Esophagus muscularis mucosa (tissue), 4 donors: ENCODE measurements at places on chromosomes 3 and 15. TPM values are rescaled to one million over a fixed set of nuclear protein-coding genes. Genes with fewer than 3 reads are reported as not detected.

The POLQ gene
- 0.17 TPM for total RNA-seq

The ZFYVE19 gene
- 14.5 TPM for total RNA-seq

DNA sequence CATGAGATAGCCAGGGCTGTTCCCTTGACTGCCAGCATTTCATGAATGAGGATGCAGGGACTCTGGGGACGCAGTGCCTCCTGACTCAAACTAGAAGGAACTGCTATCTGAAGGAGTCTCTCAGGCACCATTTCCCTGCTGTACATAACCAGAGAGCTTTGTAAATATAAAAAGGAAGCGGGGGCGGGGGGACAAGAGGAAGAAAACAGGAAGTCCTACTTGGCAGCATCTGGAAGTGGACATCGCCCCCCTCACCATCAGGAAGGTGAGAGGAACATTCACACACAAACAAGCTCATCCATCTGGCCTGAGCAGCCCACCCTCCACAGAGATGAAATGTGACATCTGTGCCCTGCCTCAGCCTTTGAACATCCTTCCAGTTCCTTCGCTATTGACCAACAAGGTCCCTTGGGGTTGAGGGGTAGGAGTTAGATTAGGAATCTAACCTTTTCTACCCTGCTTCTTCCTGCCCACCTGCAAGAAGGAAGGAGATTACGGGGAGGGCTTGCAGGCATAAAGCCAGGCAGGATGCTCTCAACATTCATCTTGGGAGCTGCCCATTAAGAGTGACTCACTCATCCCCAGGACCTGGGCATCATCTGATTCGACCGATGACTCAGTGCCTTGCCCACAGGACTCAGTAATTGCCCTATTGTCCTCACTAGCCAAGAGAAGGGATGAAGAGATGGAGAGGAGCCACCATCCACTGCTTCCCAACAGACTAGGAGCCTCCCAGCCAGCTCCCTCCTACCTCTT lies 31.9 kb downstream of the SH3BP5 start:
- DNase-seq = no peak

The CX3CR1 gene
- 0.78 TPM for total RNA-seq

DNA sequence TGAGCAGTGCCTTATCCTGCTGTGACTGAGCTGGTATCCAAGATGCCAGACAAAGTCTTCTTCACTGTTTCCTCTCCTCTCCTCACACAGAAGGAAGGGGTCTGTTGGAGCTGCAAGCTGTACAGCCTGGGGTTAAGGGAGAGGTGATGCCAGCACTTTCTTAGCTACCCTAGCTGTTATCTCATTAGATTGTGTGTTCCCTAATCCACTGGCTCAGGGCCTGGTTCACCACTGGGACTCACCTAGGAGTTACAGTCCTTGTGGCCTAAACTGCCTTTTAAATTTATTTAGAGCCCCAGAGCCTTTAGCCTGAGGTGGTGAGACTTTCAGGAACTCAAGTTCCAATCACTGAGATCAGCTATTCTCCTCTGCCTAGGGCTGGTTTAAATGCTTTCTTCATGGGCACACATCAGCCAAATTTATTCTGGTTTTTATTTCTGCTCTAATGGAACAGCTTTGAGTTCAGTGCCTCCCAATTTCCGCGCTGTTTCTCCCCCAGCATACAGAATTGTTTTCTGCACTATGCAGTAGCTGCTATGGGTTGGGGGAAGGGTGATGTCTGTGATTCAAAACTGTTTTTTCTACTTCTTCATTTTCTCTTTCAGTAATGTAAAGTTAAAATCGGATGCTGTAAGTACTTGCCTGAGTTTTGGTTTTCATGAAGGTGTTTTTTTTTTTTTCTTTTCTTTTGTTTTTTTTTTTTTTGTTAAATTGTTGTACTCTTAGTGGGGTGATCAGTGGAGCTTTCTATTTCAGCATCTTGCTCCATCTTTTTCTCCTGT lies 198.8 kb downstream of the DOCK3 start:
- no peak for DNase-seq

The PLSCR5 gene
- not detected for total RNA-seq

GRCh38 chr3:117310536-117310935 lies 601.0 kb downstream of the TUSC7 start:
- DNase-seq = no peak

- DNase-seq = no peak
Observed at GRCh38 chr3:111885578-111885977, 26.5 kb downstream of the PHLDB2 start.
